Fibroblast of skin of right biceps (primary cell): ENCODE measurements at places on chromosomes 11 and 22.
A peak's percentile ranks its signal among the peaks of the same experiment; 100 is the strongest.

- DNase-seq, result no peak
Measured at GRCh38 chr22:24101966-24102365, 79.3 kb upstream of the SUSD2 start.

- DNase-seq, result no peak
Measured at GRCh38 chr22:18116634-18117033, 6.0 kb downstream of the TUBA8 start.

GRCh38 chr11:93519179-93519578 lies 24.0 kb downstream of the SMCO4 start:
- no peak for DNase-seq

DNA sequence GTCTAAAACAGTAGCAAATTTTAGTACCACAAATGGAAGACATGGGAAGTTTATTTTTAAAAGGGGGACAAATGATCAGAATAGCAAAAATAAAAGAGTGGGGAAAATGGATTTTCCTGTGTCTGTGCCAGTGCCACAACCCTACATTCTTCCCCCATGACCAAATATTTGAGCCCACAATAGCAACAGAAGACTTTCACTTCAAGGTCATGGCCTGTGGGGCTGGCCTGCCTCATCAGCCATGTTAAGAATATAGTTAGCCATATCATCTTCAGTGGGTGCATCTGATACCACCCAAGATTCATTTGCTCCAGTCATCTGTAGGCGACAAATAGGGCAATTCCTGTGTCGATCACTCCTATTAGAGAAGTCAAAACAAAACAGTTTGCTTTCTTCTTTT lies 26.3 kb downstream of the RNF141 start:
- peak; percentile 13 for DNase-seq

DNA sequence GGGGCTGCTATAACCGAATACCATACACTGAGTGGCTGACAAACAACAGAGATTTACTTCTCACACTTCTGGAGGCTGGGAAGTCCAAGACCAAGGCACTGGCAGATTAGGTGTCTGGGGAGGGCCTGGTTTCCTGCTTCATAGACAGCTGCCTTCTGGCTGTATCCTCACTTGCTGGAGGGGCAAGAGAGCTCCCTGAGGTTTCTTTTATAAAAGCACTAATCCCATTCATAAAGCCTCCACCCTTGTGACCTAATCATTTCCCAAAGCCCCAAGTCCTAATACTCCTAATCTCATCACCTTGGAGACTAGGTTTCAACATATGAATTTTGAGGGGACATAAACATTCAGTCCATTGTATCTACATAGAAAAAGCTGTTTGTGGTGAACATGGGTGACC lies 131.8 kb downstream of the KIRREL3 start:
- DNase-seq, result no peak

DNA sequence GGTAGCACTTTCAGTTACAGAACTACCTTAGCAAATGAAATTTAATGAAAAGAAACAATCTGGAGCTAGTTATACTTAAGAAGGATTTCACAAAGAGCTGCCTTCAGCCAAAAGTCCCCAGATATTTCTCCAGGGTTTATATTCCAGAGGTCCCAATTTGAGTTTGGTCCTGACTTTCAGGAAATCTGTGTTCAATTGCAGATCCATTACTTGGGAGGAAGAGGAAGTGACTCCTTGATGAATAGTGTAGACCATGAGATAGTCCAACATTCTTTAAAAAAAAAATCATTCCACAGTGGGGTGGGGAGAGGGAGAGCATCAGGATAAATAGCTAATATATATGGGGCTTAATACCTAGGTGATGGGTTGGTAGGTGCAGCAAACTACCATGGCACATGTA lies 117.6 kb upstream of the ARHGAP20 start:
- DNase-seq, result peak; percentile 48

GRCh38 chr11:123560006-123560405 lies 94.4 kb downstream of the SCN3B start:
- DNase-seq, result peak; percentile 75

- DNase-seq, result peak; percentile 88
Measured at GRCh38 chr22:37804881-37805809, 2.6 kb upstream of the GCAT start.

GRCh38 chr22:39405346-39406085 lies 5.9 kb downstream of the TAB1 start:
- peak; percentile 49 for DNase-seq

GRCh38 chr11:104704888-104705287 lies 193.4 kb downstream of the CASP12 start:
- DNase-seq, result no peak

DNA sequence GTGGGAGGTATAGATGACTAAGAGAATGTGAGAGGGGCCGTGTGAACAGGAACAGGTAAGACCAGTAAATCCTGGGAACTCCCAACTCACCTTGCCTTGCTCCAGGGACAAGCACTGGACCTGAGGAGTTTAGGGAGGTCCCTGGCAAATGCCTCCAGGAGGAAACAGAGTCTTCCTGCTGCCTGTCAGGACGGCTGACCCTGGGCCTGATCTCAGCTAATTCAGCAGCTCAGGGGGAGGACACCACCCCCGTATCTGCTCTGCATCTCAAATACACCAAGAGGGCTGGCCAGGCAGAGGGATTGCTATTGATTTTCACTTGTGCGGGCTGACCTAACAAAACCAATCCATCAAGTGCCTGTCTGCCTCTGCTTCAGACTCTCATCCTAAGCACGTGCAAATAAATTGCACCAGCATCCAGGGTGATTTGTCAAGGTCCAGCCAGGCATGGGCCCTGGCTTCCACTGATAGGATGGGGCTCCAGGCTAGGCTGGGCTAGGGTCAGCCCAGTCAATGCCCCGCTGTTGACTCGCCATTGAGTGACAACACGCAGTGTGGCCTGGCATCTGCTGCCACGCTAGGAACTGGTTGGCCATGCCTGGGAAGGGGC lies 20.3 kb downstream of the UQCR10 start:
- no peak for DNase-seq

- DNase-seq, result no peak
Measured at GRCh38 chr11:73324665-73325035, 16.6 kb downstream of the ARHGEF17 start.

DNA sequence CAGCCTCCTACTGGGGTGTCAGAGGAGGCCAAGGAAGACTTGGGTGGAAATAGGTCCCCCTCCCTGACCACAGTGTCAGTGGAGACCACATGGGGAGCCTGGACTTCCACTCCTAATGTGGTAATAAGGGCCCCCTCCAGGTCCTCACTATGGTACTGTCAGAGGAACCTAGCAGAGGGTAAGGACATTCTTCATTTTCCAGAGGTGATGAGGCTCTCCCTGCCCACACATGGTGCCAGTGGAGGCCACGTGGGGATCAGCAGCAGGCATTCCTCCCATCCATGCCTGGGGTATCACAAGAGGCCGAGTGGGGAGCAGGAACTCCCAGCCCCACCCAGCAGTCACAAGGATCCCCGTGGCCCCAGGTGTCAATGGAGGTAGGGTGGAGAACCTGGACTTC lies 6.5 kb upstream of the CLDN5 start:
- no peak for DNase-seq

DNA sequence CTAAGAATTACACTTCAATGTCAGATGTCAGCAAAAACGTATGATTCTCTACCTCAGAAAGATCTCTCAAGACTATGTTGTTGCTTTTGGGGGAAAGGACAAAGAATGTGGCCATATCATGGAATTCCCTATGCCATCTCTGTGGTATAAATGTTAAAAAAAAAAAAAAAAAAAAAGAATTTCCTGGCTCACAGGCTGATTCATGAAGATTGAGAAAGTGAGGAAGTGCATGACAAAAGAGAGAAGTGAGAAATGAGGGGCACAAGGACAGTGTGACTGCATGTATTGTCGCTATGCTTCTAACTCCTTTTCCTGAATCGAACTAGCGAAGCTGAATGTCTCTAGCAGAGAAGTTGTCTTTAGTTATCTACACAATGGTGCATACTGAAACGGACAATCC lies 80.6 kb upstream of the CARD18 start:
- DNase-seq, result no peak

- DNase-seq, result peak; percentile 73
Measured at GRCh38 chr11:7892840-7893254, 38.2 kb downstream of the OR10A6 start.

GRCh38 chr22:43437871-43438475 lies 26.2 kb downstream of the MPPED1 start:
- no peak for DNase-seq

DNA sequence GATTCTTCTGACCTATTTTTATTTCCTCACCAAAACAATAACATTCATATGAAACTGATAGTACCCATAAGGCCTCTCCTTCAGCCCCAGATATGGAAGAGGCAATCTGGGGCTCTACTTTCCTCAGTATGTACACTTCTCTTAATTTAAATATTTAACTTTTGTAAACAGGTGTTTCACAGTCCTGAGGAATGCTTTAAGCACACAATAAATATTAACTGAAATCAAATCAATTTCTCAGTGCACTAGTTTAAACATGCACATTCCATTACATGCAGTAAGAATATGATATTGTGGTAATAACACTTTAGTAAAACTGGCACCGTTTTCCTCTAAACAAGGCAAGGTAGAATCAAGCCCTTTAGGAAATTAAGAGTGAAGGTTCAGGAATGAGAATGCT lies 28.9 kb downstream of the APIP start:
- DNase-seq, result no peak

GRCh38 chr22:24323695-24324094 lies 53.1 kb downstream of the SPECC1L start:
- DNase-seq, result no peak

- DNase-seq, result no peak
Measured at GRCh38 chr11:113782134-113782533, 2.5 kb downstream of the CLDN25 start.

- peak; percentile 42 for DNase-seq
Measured at GRCh38 chr11:59668188-59668949, 468 bp downstream of the PATL1 start.

GRCh38 chr11:44920451-44920850 lies 30.2 kb downstream of the TP53I11 start:
- no peak for DNase-seq

DNA sequence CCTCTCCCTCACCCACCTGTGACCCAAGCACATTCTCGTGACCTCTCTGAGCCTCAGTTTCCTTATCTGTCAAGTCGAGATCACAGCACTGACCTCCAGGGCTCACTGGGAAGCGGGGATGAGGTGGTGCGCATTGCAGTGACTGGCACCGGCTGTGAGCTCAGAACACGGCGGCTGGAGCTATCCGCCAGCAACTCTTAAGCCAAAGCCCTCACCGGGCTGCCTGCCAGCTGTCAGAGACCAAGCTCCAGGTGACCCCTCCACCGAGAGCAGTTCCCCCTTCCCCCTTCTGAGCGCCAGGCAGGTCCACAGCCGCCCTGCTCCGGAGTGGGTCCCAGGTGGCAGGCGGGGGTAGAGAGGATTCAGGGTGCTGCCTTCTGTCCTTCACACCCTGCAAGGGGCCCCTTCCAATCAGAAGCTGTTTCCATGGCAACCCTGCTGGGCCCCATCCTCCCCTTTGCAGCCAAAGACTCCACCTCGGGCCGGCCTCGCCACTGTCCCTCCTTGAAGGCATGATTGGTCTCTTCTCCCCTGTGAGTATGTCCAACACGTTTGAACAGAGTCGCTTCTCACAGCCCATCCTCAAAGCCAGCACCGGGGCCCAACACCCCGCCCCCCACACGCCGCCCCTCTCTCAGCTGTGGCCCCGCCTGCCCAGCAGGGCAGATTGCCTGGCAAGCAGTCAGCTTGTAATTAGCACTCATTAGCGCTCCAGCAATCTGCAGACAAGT lies 98.7 kb downstream of the WNT7B start:
- no peak for DNase-seq

GRCh38 chr11:110100476-110101240 lies 7.5 kb downstream of the ZC3H12C start:
- no peak for DNase-seq

- DNase-seq, result no peak
Measured at GRCh38 chr22:33894515-33894914, 25.8 kb downstream of the LARGE1 start.

DNA sequence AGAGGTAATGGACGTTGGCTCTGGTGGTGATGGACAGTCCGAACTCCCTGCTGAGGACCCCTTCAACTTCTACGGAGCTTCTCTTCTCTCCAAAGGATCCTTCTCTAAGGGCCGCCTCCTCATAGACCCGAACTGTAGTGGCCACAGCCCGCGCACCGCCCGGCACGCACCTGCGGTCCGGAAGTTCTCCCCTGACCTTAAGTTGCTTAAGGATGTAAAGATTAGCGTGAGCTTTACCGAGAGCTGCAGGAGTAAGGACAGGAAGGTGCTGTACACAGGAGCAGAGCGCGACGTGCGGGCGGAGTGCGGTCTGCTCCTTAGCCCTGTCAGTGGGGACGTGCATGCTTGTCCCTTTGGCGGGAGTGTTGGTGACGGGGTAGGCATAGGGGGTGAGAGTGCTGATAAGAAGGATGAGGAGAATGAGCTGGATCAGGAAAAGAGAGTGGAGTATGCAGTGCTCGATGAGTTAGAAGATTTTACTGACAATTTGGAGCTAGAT lies 6.1 kb downstream of the DGCR8 start:
- DNase-seq, result no peak

DNA sequence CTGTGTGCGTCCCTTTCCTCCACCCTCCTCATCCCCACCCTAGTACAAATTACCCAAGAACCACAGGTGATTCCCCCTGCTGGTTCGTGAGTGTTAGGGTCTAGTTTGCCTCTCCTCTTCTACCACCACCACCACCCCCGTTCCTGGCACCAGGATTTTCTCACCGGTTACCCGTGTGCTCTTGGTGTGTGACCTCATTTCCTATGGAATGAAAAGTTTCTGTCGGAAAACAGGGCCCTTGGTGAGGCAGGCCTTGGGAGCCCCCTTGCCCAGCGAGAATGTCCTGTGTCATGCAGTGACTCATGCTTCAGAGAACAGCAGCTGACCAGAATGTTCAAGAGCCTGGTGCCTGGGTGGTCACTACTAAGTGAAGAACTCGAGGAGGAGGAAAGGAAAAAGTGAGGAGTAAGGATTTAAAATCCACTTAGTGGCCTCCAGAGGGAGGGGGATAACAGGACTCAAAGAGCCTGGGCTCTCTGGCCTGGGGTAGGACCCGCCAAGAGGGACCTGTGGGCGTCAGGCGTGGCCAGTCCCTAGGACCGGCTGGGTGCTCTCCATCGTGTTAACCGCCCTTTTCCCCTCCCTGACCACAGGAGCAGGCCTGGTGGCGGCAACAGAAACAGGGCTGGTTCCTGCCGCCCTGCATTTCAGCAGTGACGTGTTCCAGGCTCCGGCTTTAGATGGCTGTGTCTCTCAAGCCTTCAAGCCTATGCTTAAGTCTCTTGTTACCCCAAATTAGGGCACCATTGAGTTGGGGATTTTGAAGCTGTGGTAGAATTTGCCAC lies 30.2 kb downstream of the C22orf31 start:
- DNase-seq, result peak; percentile 96

DNA sequence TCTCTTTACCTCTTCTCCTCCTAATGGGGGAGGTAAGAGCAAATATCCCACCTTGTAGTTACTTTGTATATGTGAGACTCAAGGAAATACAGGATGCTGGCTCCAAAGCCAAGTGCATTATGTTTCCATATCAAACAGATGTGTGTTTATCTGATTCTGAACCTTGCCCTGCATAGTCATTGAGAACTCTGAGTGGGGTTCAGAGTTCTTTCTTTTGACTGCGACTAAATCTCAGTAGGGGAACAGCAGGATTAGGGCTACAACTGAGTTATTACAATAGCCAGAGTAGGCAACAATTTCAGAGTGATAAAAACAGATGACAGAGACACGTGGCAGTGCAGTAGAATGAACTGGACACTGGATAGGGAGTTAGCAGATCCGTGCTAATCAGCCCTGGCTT lies 34.1 kb upstream of the TLCD5 start:
- no peak for DNase-seq
